Cerebellar cortex (tissue), 1 donor: ENCODE measurements at places on chromosomes 3 and 15.
A peak's percentile ranks its signal among the peaks of the same experiment; 100 is the strongest.

DNA sequence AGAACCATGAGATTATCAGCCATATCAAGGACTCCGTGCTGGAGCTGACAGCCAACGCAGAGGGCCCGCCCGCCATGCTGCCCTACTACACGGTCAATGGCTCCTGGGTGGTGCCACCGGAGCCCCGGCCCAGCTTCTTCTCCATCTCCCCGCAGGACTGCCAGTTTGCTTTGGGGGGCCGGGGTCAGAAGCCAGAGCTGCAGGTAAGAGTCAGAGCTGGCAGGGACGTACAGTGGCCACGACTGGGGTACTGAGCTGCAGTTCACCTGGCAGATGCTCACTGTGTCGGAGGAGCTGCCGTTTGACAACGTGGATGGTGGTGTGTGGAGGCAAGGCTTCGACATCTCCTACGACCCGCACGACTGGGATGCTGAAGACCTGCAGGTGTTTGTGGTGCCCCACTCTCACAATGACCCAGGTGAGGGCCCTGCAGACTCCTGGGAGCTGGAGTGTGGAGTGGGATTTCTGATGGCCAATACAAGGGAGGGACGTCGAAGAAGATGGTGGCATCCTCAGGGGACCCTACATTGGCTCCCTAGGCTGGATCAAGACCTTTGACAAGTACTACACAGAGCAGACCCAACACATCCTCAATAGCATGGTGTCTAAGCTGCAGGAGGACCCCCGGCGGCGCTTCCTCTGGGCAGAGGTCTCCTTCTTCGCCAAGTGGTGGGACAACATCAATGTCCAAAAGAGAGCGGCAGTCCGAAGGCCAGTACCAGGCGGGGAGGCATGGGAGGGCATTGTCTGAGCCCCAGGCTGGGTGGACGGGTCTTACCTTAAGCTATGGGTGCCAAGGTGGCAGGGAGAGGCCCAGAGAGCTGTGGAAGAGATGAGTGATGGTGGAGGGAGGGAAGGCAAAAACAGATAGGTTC is 2.4 kb downstream of the MAN2A2 start:
- DNase-seq = no peak

GRCh38 chr3:68458581-68458980 is 473.8 kb downstream of the TAFA4 start:
- no peak for DNase-seq

GRCh38 chr3:114456742-114457141 is 162.9 kb downstream of the TIGIT start:
- DNase-seq = no peak

- no peak for DNase-seq
Observed at GRCh38 chr15:99986297-99987118, 253.3 kb upstream of the LYSMD4 start.

DNA sequence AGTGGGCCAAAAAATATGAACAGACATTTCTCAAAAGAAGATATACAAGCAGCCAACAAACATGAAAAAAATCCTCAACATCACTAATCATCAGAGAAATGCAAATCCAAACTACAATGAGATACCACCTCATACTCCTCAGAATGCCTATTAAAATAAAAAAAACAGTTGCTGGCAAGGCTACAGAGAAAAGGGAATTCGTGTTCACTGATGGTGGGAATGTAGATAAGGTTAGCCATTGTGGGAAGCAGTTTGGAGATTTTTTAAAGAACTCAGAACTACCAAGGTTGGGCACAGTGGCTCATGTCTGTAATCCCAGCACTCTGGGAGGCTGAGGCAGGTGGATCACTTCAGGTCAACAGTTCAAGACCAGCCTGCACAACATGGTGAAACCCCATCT is 27.8 kb upstream of the C15orf40 start:
- DNase-seq = no peak

- DNase-seq = no peak
Observed at GRCh38 chr15:63351170-63351569, 30.5 kb downstream of the CA12 start.

GRCh38 chr3:183178833-183179549 is 16.5 kb upstream of the LAMP3 start:
- DNase-seq = peak; percentile 29

GRCh38 chr3:12513694-12514446 is 29.6 kb downstream of the TSEN2 start:
- no peak for DNase-seq

- no peak for DNase-seq
Observed at GRCh38 chr3:105529456-105529855, 162.7 kb downstream of the ALCAM start.

DNA sequence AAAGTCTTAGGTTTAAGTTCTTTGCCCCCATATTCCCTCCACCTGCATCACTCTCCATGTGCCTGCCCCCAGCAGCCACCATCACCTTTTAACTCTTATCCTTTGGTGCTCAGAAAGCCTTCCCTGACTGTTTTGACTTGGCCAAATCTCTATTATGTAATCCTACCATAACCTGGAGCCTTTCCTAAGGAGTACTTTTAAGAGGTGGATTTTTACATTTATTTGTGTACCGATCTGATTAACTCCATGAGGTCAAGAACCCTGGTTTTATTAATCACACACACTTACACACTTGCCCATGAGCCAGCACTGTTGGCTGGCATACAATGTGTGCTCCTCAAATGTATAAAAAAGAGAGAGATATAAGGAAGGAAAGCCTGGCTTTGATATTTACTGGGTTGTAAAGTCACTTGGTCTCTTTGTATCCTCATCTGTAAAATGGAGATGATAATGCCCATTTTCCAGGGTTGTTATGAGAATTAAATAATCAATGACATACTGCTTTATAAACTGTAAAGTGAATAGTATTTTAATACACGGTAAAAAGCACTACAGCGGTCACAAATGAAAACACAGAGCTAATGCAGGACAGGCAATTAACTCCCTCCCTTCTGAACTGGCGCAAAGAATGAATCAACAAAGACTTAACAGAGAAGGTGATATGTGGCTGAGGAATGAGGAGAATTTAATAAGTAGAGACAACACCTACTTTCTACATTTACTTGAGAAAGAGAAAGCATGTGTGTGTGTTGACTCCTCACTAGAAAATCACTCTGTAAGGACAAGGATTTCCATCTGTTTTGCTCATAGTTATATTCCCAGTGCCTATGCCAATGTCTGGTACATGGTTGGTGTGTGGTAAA is 45.4 kb downstream of the ATP13A4 start:
- DNase-seq = no peak

DNA sequence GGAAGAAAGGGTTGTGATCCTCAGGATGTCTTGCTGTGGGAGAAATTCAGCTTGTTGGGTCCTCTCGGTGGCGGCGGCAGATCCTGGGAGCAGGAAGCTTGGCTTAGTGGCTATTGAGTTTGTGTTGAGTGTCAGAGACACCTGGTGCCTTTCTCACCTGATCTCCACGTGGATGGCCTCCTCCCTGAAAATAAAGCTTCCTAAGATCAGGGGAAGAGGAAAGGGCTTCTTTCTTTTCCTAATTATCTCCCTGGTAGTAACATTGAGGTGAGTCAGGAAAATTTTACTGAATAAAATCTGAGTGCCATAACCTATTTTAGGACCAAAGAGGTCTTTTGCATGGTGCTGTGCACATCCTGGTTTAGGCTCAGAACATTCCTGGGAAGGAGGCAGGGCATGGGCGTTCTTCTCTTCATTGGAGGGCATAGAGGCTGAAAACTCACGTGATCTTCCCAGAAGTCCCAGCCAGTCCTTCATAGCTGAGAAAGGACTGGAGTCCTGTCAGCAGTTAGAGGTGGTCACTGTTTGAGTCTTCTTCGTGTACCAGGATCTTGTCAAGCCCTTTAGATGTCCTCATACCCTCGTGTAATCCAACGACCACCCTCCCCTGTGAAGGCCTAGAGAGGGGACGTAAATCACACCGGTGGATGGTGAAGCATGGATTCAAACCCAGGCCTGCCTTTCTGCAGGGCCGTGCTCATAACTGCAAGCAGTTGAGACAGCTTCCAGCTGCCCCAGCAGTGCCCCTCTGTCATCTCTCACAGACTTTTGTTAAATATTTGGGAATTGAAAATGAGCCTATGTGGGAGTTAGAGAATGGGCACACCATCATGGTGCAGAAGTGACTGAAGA is 1.1 kb downstream of the CMTM8 start:
- DNase-seq = peak; percentile 46

DNA sequence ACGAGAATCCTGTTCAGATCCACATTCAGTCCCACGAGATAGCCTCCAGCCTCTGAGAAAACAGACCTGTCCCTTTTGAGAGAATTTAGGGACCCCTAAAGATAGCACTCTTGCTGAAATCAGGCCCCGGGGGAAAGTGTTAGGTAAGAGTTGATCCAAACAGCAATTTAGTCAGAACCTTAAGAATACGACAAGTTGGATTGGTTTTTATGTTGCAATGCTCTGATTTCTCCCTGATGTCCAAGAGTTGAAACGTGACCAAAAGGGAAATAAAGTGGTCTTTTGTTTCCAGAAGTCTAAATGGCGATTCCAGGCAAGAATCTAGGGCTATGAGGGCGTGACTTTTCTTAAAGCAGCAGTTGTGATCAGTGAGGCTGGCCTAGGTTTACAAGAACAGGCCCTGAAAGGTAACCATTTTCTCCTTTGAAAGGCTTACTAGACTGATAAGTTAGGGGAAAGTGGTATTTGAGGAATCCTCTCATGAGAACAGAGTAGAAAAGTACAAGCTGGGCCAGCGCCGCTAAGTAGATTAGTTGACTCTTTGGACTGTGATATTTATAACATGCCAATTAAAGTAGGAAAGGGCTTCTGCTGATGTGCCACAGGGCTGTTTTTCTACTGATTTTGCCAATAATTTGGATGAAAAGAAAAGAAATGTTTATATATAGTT is 4.9 kb downstream of the MAN2A2 start:
- no peak for DNase-seq

GRCh38 chr3:8497582-8497981 is 4.0 kb upstream of the LMCD1 start:
- no peak for DNase-seq

- peak; percentile 47 for DNase-seq
Observed at GRCh38 chr3:127820221-127820825, 2.0 kb downstream of the MGLL start.

DNA sequence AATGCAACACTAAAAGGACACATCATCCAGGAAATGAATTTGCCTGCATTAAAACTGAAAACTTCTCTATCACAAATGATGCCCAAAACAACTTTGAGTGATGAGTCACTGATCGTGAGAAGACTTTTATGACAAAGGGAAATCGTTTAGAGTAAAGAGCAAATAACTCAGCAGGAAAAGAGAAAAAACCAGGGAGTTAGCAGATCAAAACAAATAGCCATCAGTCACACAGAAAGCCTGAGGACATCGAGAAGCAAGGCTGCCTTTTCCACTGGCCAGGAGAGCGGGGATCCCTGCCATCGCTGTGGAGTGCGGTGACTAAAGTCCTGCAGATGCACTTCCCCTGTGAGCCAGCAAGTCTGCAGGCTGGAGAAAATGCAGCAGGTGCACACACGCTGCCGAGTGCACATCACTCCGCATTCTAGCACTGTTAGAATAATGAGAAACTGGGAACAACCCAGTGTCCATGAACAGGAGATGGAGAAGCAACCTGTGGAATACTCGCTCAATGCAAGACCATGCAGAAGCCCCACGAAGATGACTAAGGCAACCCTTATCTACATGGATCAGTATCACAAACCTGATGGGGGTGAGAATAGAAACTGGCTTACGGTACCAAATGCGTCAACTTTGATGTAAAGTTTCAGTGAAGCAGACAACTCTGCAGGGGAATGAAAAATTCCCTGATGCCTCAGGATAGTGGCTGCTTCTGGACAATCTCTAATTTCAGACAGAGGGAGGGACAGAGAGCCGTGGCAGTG is 86.4 kb downstream of the NSMCE3 start:
- DNase-seq = no peak

DNA sequence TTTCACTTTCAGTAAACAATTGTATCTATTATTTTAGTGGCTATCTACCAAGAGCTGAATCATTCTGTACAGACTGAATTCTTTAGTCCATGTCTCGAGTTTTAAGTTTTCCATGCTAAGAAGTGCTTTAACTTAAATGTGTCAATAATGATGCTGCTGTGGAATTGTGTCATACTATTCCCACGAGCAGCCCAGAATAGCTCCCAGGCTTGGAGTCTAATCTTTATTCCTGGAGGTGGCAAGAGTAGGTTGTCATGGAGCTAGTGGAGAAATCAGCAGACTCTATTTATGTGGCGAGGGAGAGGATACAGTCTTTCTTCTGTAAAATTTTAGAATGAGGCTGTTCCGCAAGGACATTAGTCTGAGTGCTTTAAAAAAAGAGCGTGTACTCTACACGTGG is 207.2 kb downstream of the ROBO2 start:
- no peak for DNase-seq

DNA sequence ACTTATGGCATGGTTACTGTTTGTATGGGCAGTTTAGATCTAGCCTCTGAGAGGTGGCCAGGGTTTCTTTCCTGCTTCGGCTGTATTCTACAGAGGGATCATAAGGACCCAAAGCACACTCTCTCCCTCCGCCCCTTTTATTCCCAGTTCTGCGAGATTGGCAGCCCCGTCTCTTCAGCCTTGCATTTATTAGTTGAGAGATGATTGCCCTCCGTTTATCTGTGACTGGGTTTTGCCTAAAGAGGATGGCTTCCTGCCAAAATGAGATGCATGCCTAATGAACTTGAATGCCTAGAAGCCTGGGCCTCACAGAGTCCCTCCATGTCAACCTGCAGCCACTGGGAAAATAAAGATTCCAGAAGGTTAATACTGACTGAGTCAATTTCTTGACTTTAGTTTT is 97.1 kb upstream of the CHL1 start:
- DNase-seq = no peak

GRCh38 chr3:100496711-100497261 is 4.4 kb downstream of the TMEM45A start:
- no peak for DNase-seq

DNA sequence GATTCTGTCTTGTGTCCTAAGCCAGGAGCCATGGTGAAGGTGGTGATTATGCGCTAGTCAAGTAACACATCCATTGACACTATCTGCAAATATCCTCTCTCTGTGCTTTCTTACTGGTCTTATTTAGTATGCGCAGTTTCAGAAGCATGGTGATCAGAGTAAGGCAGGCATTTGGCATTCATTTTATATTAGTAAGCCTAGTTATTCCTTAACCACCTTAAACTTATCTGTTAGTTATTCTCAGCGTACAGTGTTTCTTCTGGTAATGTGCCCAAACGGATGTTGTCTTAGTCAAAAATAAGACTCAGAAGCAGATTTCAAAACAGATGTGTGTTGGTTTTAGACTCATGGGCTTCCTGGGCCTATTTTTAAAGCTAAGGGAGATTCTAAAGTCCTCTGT is 329.2 kb downstream of the GRM7 start:
- DNase-seq = no peak

- DNase-seq = no peak
Observed at GRCh38 chr15:92747047-92747446, 91.5 kb upstream of the FAM174B start.

DNA sequence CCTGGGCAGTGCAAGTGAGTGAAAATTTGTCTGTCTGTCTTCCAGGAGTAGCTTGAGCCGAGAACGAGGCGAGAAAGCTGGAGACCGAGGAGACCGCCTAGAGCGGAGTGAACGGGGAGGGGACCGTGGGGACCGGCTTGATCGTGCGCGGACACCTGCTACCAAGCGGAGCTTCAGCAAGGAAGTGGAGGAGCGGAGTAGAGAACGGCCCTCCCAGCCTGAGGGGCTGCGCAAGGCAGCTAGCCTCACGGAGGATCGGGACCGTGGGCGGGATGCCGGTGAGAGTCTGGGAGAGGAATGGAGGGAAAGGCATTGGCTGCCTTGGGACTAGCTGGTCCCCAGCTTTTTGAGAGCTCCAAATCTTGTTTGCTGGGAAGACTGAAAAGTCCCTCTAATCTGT is 10.2 kb upstream of the FAM131A start:
- DNase-seq = no peak
